CD8-positive, alpha-beta memory T cell (primary cell): ENCODE measurements at places on chromosomes 4 and X. TPM values are rescaled to one million over a fixed set of nuclear protein-coding genes. Genes with fewer than 3 reads are reported as not detected.

Gene FRG2
- total RNA-seq = 0.59 TPM

Gene RASGEF1B
- 4.9 TPM for total RNA-seq

Gene NAT8L
- total RNA-seq = 0.42 TPM

Gene CFAP47
- total RNA-seq = not detected

Gene CCDC158
- not detected for total RNA-seq

Gene GABRG1
- total RNA-seq = not detected

Gene GSX2
- not detected for total RNA-seq

GRCh38 chr4:10457255-10457801 is at the start of gene ZNF518B:
ZNF518B (minus strand) TSS chr4:10457426; CDS start chr4:10446328, 11,098 bp downstream.
- peaks cover 8% of the 10 kb centered on the region for H3K36me3 ChIP-seq
- peaks cover 29% of the 10 kb centered on the region for H3K4me1 ChIP-seq
- peak within 1 kb of the TSS; percentile 61 for H3K27ac ChIP-seq
- peak; percentile 89 for DNase-seq

GRCh38 chrX:68842351-68842750 is 13.5 kb downstream of the EFNB1 start:
- no peaks in the 10 kb centered on the region for H3K36me3 ChIP-seq
- H3K4me3 ChIP-seq = no peak overlapping the region
- no peaks in the 10 kb centered on the region for H3K4me1 ChIP-seq
- H3K27me3 ChIP-seq = no peaks in the 10 kb centered on the region
- DNase-seq = no peak

GRCh38 chrX:10028283-10029104 is 61.3 kb downstream of the CLDN34 start:
- H3K27me3 ChIP-seq = no peaks in the 10 kb centered on the region
- DNase-seq = no peak
- no peak overlapping the region for H3K27ac ChIP-seq
- no peaks in the 10 kb centered on the region for H3K4me1 ChIP-seq

DNA sequence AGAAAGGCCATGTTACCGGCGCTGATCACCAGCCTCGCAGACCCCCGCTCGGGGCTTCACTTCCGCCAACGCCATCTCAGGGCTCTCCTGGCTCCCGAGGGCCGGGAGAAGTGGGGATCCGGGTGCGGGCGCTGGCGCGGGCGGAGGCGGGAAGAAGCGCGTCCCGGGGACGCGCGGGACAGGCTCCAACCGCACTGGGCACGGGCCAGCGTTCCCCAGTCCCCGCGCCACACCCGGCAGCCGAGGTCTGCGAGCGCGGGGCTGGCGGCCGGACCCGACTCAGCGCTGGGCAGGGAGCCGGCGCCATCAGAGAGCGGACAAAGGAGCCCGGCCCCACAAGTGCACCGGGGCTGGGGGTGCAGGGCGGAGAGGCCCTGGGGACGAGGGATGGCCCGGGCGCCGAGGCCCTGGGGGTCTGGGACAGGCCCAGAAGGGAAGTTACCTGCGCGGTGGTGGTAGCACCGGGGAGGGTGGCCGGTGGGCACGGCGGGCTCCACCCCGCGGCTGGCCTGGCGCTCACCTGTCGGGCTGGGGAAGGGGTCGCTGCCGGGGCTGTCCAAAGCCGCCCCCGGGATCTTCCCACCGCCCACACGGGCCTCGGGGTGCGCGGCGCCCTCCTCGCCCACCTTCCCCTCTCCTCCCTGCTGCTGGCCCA is 449 bp downstream of the CTPS2 start:
- DNase-seq = no peak
- no peaks in the 10 kb centered on the region for H3K27me3 ChIP-seq
- no peaks in the 10 kb centered on the region for H3K36me3 ChIP-seq
- no peaks in the 10 kb centered on the region for H3K4me1 ChIP-seq
- H3K4me3 ChIP-seq = peak overlapping the region; percentile 64
- peak overlapping the region; percentile 57 for H3K27ac ChIP-seq

DNA sequence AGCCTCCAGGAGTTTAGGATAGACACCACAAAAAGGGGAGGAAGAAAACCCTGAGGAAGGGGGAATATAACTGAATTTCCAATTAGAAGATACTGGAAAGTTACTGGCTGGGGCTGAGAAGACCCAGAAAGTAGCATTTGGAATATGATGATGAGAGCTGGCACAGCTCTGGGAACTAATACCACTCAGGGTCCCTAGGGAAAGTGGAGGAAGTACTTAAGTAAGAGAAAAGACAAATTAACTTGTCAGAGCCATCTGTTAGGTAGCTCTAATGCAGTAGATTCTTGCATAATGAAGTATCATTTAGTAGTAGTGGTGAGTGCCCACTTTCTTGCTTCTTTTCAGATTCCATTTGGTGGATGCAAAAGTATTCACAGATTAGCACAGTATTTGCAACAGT is 90.8 kb upstream of the TSPAN5 start:
- no peak for DNase-seq
- no peaks in the 10 kb centered on the region for H3K4me1 ChIP-seq
- no peak overlapping the region for H3K27ac ChIP-seq
- H3K27me3 ChIP-seq = no peaks in the 10 kb centered on the region
- H3K36me3 ChIP-seq = no peaks in the 10 kb centered on the region

- H3K27me3 ChIP-seq = no peaks in the 10 kb centered on the region
- no peak overlapping the region for H3K4me3 ChIP-seq
- no peaks in the 10 kb centered on the region for H3K36me3 ChIP-seq
- no peaks in the 10 kb centered on the region for H3K4me1 ChIP-seq
- no peak overlapping the region for H3K27ac ChIP-seq
Observed at GRCh38 chrX:63718010-63718694, 66.9 kb downstream of the ARHGEF9 start.

GRCh38 chrX:54564936-54565335 is 34.9 kb downstream of the GNL3L start:
- H3K36me3 ChIP-seq = peaks cover 3% of the 10 kb centered on the region
- H3K27ac ChIP-seq = no peak overlapping the region
- no peak for DNase-seq

DNA sequence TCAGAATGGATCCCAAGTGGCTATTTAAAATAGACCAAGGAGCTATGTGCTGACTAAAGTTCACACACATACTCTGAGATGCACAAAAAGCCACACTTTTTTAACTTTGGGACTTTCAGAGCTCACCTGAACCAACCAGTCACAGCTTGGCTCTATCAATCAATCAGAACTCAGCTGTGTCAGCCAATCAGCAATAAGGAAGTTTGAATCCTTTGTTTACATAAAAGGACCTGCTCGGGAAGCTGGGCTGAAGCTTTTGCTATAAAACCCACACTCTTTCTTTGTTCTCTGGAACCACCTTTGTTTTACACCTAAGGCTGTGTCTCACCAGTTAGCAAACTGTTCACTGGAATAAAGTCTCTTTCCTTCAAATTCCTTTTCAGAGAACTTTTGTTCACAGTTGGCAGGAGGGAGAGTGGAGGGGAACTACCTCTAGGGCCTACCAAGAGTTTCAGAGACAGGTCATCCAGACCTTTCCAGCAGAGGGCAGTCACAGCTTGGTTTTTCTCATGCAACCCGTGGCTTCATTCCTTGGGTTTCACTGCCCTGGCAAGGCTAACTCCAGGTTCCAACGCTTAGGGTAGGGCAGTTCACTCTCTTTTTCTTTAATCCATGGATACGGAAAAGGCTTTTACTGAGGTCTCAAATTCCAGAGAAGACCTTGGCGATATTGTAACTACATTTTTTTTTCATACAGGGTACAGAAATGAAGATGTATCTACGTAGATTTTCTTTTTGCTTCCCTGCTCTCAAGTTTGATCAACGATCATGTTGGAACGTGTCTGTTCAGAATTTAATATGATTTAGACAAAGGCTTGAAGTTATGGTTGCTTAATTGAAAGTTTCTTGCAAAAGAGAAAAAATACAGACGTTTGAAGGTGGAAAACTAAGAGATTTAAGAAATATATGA is 80.7 kb downstream of the GPRIN3 start:
- H3K36me3 ChIP-seq = no peaks in the 10 kb centered on the region
- no peaks in the 10 kb centered on the region for H3K27me3 ChIP-seq
- H3K4me3 ChIP-seq = no peak overlapping the region
- DNase-seq = peak; percentile 55
- H3K27ac ChIP-seq = no peak overlapping the region

DNA sequence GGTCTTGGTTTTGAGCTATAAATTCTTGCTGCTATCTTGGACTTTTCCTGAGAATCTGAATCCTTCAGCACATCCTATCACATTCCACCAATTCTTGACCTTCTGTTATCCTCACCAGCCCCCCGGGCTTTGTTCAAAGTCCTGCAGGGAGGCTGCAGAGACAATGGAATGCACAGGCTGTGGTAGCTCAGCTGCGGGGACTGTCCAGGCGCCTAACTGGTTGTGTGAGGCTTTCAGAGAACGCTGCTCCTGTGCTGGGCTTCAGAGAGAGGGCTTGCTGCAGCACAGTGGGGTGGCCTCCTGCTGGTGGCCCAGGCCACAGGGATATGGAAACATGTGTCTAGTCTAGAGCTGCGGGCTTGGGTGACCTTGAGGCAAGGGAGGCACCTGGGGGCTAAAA is 196.3 kb upstream of the GATB start:
- H3K27ac ChIP-seq = no peak overlapping the region
- no peaks in the 10 kb centered on the region for H3K36me3 ChIP-seq
- no peaks in the 10 kb centered on the region for H3K4me1 ChIP-seq
- H3K27me3 ChIP-seq = no peaks in the 10 kb centered on the region

GRCh38 chr4:14934704-14935390 is 67.4 kb upstream of the CPEB2 start:
- no peak overlapping the region for H3K4me3 ChIP-seq
- H3K27ac ChIP-seq = no peak overlapping the region

- no peaks in the 10 kb centered on the region for H3K36me3 ChIP-seq
- DNase-seq = no peak
- H3K4me3 ChIP-seq = no peak overlapping the region
- peaks cover 19% of the 10 kb centered on the region for H3K4me1 ChIP-seq
Observed at GRCh38 chrX:327660-328126, 9.1 kb upstream of the GTPBP6 start.

DNA sequence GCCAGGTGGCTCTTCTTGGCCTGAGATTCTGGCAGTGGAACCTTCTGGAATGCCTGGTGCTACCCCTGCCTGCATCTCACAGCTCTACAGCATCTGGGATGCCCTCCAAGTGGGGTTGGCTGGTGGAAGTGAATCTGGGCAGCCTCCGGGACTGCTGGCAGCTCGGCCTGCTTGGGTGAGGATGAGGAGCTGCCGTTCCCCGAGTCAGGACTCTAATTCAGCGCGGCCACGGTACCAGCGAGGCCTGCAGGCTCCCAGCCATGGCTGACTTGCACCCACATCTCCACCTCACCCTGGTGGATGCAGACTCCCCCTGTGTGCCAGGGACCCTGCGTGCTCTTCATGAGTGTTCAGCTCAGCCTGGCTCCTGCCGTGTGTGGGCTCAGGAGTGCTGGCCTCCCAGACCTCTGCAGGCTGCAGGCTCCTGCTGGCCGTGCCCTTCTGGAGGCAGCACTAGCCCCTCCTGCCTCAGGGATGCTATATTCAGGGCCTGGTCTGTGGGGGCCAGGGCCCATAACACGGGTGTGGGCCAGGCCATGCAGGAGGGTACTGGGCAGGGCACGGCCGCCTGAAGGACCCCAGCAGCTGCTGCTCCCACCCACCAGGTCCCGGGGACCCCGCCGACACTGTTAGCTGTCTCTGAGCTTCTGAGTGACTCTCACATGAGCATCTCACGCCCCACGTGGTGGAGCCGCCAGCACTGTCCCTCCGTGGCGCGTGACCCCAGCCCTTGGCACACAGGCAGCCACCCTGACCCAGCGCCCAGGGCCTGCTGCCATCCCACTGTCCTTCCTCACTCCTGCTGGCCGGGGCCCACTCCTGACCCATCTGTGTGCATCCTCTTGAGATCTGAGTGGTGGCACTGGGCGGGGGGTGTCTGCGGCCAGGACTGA is 10.6 kb downstream of the UVSSA start:
- H3K36me3 ChIP-seq = no peaks in the 10 kb centered on the region
- H3K4me3 ChIP-seq = no peak overlapping the region
- no peak overlapping the region for H3K27ac ChIP-seq
- no peaks in the 10 kb centered on the region for H3K27me3 ChIP-seq
- no peak for DNase-seq

DNA sequence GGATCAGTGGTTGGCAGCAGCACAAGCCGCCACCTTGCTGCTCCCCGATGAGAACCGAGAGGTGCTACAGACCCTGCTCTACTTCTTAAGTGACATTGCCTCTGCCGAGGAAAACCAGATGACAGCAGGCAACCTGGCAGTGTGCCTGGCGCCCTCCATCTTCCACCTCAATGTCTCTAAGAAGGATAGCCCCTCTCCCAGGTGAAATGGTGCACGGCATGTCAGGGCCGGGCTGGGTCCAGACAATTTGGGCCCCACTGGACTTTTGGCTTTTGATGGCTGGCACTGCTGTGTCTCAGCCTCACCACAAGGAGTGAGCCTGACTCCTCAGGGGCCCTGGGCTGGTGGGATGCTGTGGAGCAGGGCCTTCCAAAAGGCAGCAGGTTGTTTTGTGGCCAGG is 74.1 kb downstream of the STARD8 start:
- H3K27me3 ChIP-seq = no peaks in the 10 kb centered on the region
- no peak for DNase-seq
- no peaks in the 10 kb centered on the region for H3K36me3 ChIP-seq
- no peak overlapping the region for H3K4me3 ChIP-seq
- H3K4me1 ChIP-seq = no peaks in the 10 kb centered on the region

DNA sequence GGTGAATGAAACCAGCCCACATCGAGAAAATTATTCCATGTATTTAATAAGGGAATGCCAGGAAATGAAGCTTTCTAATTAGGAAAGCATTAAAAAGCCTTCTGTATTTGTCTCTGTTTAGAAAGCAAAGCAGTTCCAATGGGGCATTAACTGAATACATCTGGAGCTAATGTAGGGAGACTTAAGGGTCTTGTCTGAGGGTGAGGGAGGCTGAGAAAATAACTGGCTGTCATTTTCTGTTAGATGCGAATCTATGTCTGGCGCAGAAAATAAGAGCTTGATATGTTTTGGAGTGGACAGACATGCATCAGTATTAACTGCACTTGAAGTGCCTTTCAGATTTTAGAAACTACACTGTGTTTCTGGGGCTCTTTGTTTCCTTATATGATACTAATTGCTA is 111.3 kb downstream of the KLHL8 start:
- no peaks in the 10 kb centered on the region for H3K27me3 ChIP-seq
- peaks cover 4% of the 10 kb centered on the region for H3K36me3 ChIP-seq
- peaks cover 12% of the 10 kb centered on the region for H3K4me1 ChIP-seq

DNA sequence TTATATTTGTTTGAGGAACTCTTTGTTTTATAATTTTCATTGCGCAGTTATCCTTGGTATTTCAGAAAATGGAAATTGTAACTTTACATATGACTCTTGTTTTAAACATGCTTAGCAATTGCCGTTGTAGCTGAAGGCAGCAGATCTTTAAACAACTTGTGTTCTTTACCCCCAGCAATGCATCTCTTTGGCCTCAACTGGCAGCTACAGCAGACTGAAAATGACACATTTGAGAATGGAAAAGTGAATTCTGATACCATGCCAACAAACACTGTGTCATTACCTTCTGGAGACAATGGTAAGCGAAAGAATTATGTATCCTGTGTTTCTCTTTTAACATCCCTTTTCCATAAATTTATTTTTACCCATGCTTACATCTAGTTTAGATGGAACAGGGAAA is 263.6 kb downstream of the DCTD start:
- H3K4me1 ChIP-seq = no peaks in the 10 kb centered on the region
- no peaks in the 10 kb centered on the region for H3K36me3 ChIP-seq
- no peak overlapping the region for H3K27ac ChIP-seq
- no peaks in the 10 kb centered on the region for H3K27me3 ChIP-seq
